ENCODE measurements at places on chromosomes 3 and 15. TPM values are rescaled to one million over a fixed set of nuclear protein-coding genes. Genes with fewer than 3 reads are reported as not detected.

DNA sequence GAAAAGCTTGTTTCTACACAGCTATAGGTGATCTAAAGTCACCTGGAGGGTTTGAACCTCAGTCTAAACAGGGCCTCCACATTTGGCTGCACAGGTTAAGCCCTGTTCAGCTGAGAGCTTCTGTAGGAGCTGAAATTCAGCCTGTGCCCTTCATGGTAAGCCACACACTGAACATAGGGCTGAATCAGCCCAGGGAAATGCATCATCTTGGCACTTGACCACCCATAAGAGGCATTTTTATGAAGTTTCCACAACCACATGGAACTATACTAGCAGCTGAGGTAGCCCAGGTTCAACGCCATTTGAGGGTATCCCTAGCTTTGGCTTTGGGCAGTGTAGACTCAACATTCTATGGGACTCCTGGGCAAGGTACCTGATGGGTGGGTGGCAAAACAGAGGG, 126.8 kb downstream of the FAM174B start:
- no peaks in the 10 kb centered on the region for H3K27me3 ChIP-seq
- DNase-seq: no peak
- H3K4me3 ChIP-seq: no peak overlapping the region
- H3K27ac ChIP-seq: no peak overlapping the region
- no peaks in the 10 kb centered on the region for H3K36me3 ChIP-seq

DNA sequence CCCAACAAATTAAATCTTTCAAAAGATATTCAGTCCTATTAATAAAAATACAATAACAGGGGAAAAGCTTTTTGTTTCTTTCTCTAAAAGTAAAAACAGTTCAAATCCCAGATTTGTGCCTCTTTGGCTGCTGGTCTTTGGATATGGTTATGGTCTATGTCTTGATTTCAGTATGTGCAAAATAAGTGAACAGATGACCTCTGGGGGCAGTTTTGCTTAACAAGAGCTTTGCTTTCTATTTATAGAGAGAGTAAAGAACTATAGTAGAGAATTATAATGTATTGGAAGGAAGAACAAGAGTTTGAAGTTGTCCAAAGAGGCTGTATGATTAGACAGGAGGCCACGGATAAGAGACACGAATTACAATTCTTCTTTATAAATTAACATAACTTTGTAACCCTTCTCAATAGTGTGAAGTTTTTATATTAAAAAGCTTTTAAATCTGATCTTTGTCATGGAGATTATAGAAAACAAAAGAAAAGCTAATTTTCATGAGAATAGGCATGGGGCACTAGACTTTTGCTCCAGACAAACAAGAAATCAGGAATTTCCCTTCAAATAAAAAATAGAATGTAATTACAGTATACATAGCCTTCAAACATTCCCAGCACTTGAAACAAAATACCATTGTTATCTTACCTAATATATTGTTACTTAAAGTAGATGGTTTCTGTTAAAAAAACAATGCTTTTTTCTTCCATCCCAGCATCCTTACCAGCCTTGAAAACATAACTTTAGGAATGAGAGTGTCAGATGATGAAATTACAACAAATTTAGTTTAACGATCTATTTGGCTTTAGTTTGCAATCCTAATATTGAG, 432.7 kb upstream of the ARHGEF26 start:
- H3K4me1 ChIP-seq: no peaks in the 10 kb centered on the region
- H3K27me3 ChIP-seq: no peaks in the 10 kb centered on the region
- no peak overlapping the region for H3K27ac ChIP-seq
- no peak for DNase-seq

DNA sequence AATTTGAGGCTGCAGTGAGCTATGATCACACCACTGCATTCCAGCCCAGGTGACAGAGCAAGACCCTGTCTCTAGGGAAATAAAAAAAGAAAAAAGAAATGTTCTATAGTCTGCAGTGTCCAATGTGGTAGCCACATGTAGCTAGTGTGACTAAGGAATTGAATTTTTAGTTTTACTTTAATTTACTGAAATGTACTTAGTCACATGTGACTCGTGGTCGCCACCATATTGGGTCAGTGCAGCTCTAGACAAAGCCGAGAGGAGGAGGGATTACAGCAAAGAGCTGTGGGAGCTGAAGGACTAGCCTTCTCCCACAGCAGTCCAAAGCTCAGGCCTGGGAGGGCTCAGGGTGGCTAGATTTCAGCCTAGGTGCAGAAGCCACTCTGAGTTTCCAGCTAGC, 65.9 kb upstream of the NTRK3 start:
- H3K4me1 ChIP-seq: no peaks in the 10 kb centered on the region
- H3K27me3 ChIP-seq: no peaks in the 10 kb centered on the region
- no peaks in the 10 kb centered on the region for H3K36me3 ChIP-seq
- no peak for DNase-seq

DNA sequence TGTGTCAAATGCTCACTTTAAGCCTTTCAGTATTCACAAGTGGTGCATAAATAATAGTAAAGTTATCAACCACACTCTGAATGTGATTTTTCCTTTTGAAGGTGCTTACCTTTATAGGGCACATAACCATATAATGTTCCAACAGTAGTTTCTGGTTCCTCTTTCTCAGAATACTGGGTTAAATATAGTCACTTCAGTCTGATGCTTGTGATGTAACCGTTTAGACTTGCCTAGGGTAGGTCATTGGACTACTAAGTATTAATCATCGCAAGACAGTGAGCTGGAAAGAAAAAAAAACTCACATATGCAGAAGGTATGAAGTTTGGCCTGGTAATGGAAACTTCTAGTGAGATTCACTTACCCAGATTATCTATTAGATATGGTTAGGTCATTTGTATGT, 1.9 kb downstream of the KBTBD8 start:
- no peak for DNase-seq
- no peak overlapping the region for H3K4me3 ChIP-seq
- H3K4me1 ChIP-seq: no peaks in the 10 kb centered on the region
- H3K27ac ChIP-seq: no peak overlapping the region

GRCh38 chr15:92845126-92845508, 55.0 kb upstream of the CHD2 start:
- no peak overlapping the region for H3K27ac ChIP-seq
- H3K4me1 ChIP-seq: peaks cover 3% of the 10 kb centered on the region
- H3K4me3 ChIP-seq: no peak overlapping the region
- no peaks in the 10 kb centered on the region for H3K27me3 ChIP-seq
- no peak for DNase-seq

DNA sequence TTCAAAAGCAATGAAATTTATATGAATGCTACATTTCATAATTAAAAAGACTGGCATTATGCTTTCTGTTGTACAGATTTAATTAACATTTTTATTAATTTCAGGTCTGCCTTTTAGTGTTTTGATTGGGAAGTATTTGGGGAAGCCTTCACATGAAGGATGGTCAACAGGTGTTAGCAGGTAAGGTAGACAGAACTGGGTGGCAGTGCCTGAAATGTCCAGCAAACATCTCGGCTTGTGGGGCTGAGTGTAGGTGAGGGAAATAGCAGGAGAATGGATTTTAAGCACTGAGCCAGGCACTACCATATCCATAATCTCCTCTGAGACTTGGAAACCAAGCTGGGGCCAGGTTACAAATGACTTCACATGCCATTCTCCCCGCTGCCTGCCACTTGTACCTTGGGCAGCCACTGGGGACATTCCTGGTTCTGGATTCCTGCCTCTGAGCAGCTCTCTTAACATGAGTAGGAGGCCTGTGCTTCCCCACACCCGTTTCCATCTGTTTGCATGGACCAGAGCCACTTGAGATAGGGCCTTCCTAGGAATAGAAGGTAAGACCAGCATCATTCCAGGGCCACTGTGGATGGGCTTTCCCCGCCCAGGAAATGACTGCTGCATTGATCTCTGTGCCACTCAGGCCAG, 125.9 kb upstream of the HES1 start:
- no peak for DNase-seq
- no peak overlapping the region for H3K27ac ChIP-seq
- peaks cover 3% of the 10 kb centered on the region for H3K4me1 ChIP-seq
- H3K36me3 ChIP-seq: no peaks in the 10 kb centered on the region

- H3K36me3 ChIP-seq: no peaks in the 10 kb centered on the region
- no peak overlapping the region for H3K4me3 ChIP-seq
- no peaks in the 10 kb centered on the region for H3K27me3 ChIP-seq
- H3K4me1 ChIP-seq: peaks cover 3% of the 10 kb centered on the region
- no peak for DNase-seq
- no peak overlapping the region for H3K27ac ChIP-seq
Measured at GRCh38 chr15:39022532-39023305, 458.1 kb upstream of the RASGRP1 start.

GRCh38 chr3:29092348-29092747, 188.5 kb upstream of the RBMS3 start:
- DNase-seq: no peak
- no peaks in the 10 kb centered on the region for H3K4me1 ChIP-seq
- H3K4me3 ChIP-seq: no peak overlapping the region
- no peaks in the 10 kb centered on the region for H3K36me3 ChIP-seq
- H3K27me3 ChIP-seq: no peaks in the 10 kb centered on the region
- H3K27ac ChIP-seq: no peak overlapping the region

DNA sequence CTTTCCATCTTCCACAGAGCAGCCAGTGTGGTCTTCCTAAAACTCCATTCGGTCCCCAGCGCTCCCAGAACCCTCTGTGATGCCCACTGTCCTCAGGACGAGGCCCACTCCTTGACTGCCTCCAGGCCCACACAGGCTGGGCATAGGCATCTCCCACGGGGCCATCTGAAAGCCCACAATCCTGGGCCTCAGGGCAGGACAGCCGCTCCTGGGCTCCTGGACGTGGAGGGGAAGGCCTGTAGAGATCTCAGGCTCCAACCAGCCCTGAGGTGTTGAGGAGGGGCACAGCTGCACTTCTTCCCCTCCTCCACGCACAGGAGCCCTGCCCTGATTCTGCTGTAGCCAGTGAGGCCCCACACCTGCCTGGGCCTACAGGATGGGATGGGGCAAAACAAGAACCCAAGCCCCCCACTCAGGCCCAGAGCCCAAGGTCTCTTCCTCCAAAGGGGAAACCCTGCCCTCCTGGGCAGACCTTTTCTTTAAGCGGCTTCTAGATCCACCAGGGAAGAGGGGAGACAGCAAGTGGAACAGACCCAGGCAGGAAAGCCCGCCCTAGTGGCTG, 25.9 kb downstream of the SHISA5 start:
- DNase-seq: no peak
- no peaks in the 10 kb centered on the region for H3K27me3 ChIP-seq
- H3K36me3 ChIP-seq: no peaks in the 10 kb centered on the region
- peaks cover 15% of the 10 kb centered on the region for H3K4me1 ChIP-seq

DNA sequence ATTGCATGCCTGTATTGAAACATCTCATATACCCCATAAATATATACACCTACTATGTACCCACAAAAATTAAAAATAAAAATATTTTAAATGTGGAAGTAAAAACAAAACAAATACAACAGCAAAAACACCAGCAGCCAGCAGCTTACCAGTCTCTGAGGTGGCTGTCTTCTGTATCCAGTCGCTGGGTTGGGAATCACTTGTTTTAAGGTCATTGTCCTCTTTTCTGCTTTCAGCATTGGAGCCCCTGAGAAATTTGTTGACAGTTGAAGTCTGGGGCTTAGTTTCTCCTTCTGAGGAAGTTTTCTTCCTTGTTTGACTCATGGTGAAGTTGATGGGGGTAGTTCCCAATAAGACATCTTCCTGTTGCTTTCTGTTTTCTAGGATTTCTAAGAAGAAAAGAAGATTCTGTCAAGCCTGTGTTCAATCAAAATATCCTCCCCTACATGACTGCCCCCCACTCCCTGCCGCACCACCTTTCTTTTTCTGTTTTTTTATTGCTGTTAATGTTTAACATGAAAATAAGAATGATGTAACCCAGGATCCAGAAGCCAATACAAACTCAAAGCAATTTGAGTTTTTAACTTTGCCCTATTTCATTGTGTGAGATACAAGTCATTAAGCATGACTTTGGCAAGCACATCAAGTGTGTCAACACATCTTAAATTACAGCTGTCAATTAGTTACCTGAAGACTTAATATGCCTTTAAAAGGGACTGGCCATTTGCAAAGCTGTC, at the start of gene LRRC31:
TSS of gene LRRC31 (minus strand) at position 452 of the 737 bp plus-strand sequence. CDS start at position 324, 128 bp downstream.
- H3K36me3 ChIP-seq: no peaks in the 10 kb centered on the region
- no peak within 1 kb of the TSS for H3K4me3 ChIP-seq
- H3K27me3 ChIP-seq: no peaks in the 10 kb centered on the region
- DNase-seq: no peak
- H3K4me1 ChIP-seq: no peaks in the 10 kb centered on the region

GRCh38 chr3:154875142-154875541, 205.0 kb upstream of the MME start:
- no peaks in the 10 kb centered on the region for H3K36me3 ChIP-seq
- no peak overlapping the region for H3K27ac ChIP-seq
- H3K27me3 ChIP-seq: no peaks in the 10 kb centered on the region
- DNase-seq: no peak

- no peaks in the 10 kb centered on the region for H3K27me3 ChIP-seq
- no peak for DNase-seq
- peak overlapping the region; percentile 13 for H3K4me3 ChIP-seq
- H3K36me3 ChIP-seq: no peaks in the 10 kb centered on the region
- no peak overlapping the region for H3K27ac ChIP-seq
Measured at GRCh38 chr3:177144922-177145321, 52.4 kb downstream of the TBL1XR1 start.

- no peak for DNase-seq
- H3K36me3 ChIP-seq: no peaks in the 10 kb centered on the region
- no peak overlapping the region for H3K27ac ChIP-seq
- H3K4me1 ChIP-seq: no peaks in the 10 kb centered on the region
- no peak overlapping the region for H3K4me3 ChIP-seq
- no peaks in the 10 kb centered on the region for H3K27me3 ChIP-seq
Measured at GRCh38 chr3:24986612-24987011, 441.5 kb upstream of the RARB start.

DNA sequence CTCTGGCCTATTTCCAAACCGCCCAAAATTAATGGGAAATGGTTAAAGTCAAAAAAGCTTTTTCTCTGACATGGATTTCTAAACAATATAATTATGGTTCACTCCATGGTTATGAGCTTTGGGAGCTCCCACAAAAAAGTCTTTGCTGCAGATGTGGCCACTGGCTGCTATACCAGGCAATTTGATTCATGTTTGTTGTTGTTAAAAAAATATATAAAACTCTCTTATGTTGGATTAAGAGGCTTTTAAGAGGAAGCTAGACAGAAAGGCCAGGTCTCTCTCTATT, 258.6 kb downstream of the TIGIT start:
- H3K36me3 ChIP-seq: no peaks in the 10 kb centered on the region
- no peak overlapping the region for H3K27ac ChIP-seq
- H3K4me1 ChIP-seq: no peaks in the 10 kb centered on the region

GRCh38 chr15:42349186-42349585, 10.1 kb upstream of the CAPN3 start:
- H3K36me3 ChIP-seq: no peaks in the 10 kb centered on the region
- no peaks in the 10 kb centered on the region for H3K4me1 ChIP-seq
- no peak overlapping the region for H3K27ac ChIP-seq
- DNase-seq: no peak

Gene STOML1
- 2.6 TPM for total RNA-seq

Gene LIPH
- not detected for total RNA-seq

Gene PAQR9
- total RNA-seq: 2.7 TPM

Gene FBXW12
- not detected for total RNA-seq

Gene ECE2
- total RNA-seq: 0.86 TPM

Gene SHF
- 23.9 TPM for total RNA-seq

Gene LRRN1
- 199 TPM for total RNA-seq

Gene PPM1L
- total RNA-seq: 17.3 TPM

Data from H1 (cell line).